ENCODE measurements at places on chromosomes 16 and 17.
A peak's percentile ranks its signal among the peaks of the same experiment; 100 is the strongest.

- DNase-seq = no peak
These were observed 81.4 kb upstream of the CRHR1 start for GRCh38 chr17:45702666-45703266.

DNA sequence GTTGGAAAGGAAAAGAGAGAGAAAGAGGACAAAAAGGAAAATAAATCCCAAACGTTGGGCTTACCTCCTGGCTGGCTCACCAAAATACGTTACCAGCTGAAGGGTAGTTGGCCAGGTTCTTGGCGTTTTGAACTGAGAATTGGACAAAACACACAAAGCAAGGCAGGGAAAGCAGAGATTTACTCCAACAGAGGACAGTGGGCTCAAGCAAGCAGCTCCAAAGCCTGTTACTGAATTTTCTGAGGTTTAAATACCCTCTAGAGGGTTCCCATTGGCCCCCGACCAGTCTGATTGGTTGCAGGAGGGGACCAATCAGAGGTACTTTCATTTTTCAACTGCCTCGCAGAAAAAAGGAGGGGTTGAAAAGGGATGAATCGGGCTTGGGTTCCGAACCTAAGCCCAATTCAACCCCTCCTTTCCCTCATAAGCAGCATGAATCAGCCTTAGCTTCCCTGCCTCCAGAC lies 55.6 kb upstream of the ALOX12 start:
- DNase-seq = no peak

- DNase-seq = no peak
These were observed 222.9 kb upstream of the ASIC2 start for GRCh38 chr17:33515974-33516373.

- no peak for DNase-seq
These were observed 32.6 kb upstream of the CORO6 start for GRCh38 chr17:29655323-29655722.

DNA sequence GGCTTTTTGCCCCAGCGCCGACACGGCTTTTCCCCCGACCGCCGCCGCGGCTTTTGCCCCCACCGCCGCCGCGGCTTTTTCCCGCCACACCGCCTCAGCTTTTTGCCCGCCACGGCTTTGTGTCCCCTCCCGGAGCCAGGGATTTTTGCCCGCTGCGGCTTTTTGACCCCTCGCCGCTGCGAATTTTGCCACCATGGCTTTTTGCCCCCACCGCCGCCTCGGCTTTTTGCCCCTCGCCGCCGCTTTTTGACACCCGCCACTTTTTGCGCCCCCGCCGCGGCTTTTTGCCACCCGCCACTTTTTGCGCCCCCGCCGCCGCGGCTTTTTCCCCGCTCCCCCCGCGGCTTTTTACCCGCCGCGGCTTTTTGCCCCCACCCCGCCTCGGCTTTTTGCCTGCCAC lies 1342.5 kb downstream of the TP53TG3F start:
- no peak for DNase-seq

- no peak for DNase-seq
These were observed at the start of gene SOX15 for GRCh38 chr17:7589891-7590691. Gene SOX15, minus strand, starts transcription at chr17:7590094. Its CDS starts 418 bp downstream, at chr17:7589676.

DNA sequence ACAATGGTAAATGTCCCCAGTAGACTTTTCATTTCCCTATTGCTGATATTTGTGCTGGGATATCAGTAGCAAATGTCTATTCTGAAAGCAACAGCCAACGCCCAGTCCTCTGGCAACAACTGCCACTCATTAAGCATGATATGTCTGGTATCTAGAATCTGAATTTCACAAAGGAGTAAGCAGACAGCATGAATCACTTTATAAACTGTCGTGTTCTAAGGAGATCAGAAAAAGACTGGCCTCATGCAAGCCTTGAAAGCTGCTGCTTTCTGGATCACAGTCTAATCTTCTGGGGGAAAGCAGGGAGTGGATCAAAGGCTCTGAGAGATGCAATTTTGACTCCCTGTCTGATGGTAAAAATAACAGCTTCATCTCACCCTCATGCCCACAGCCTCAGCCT lies 153.1 kb upstream of the NOG start:
- no peak for DNase-seq

DNA sequence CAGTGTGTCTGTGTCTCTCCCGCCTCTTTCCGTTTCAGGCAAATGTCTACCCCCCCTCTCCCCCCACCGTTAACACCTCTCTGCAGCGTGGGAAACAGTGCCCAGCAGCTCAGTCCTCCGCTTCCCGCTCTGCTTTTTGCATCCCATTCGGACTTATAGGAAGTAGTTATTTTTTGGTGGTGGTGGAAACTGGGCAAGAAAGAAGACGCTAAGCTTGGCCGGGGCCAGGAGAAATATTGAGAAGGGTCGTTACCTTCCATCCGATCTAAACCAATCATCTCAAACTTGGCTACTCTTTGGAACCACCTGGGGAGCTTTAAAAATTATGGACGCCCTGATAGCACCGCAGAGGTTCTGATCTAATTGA lies 499 bp upstream of the HLF start:
- DNase-seq = no peak

DNA sequence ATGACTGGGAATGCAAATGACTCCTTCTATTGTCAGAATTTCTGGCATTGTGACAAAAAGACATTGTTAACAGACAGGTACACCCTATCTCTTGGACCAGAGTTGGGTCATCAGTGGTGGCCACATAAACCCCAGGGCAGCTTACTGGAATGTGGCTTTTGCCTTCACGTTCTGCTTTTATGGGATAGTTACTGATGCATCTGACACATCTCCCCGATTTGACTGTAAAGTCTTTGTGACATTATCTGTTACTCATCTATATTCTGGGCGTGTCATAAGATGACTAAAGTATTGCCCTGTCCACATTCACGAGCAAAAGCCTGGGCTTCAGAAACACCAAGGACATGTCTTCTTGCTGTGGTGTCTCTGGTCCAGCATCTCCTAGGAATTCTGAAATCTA lies 18.7 kb upstream of the AQP8 start:
- no peak for DNase-seq

GRCh38 chr16:89721546-89722391 lies 432 bp downstream of the ZNF276 start:
- DNase-seq = peak; percentile 77

DNA sequence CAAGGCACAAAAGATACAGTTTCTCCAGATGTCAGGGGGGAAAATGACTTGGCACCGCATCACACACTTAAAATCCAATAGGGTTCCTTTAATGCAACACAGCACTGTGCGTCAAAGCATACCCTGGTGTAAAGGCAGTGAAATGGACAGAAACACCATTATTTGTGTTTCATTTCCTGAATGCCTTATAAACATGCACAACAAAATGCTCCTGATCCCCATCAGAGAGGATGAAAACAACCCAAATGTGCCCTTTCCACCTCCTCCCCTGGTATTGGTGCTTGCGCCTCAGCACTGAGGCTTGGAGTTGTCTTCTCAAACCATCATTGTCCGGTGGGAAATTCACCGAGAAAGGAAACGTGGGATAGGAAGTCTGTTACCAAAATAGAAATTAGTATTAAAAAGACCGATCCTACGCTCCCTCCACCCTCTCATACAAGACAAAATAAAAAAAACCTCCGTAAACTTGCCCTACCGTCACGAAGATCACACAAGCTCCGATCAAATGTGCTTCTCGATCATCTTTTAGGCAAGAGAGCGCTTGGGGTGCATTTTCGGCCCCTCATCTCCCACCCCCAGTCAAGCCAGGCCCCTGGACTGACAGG lies 722 bp downstream of the CDC27 start:
- no peak for DNase-seq

DNA sequence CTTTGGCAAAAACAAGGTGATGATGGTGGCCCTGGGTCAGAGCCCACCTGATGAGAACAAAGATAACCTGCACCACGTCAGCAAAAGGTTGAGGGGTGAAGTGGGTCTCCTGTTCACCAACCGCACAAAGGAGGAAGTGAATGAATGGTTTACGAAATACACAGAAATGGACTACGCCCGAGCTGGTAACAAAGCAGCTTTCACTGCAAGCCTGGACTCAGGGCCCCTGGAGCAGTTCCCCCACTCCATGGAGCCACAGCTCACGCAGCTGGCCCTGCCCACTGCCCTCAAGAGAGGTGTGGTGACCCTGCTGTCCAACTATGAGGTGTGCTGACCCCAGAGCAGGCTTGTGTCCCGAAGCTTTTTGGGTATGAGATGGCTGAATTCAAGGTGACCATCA lies 29.7 kb upstream of the DLX4 start:
- no peak for DNase-seq

GRCh38 chr17:75783803-75784472 lies 668 bp upstream of the UNK start:
- DNase-seq = no peak

DNA sequence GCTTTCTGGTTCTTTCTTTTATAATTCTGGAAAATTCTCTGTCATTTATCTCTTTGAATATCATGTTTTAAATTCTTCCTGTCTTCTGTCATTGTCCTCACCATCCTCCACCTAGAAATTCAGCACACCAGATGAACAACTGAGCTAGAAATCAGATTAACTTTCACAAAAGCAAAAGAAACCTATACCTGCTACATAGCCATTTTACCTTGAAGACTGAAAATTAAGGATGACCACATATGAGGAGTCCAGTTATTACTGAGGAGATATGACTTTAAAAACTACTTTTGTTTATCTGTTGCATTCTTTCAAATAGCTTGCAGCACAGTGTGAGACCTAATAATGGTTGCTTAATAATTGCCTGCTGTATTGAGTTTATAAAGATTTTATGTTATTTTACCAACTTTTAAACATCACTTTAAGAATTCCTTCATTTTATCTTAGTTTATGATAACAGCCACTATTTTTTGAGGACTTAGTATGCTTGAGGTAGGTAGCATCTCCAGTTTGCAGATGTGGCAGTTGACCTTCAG lies 104.3 kb downstream of the BCAS3 start:
- DNase-seq = no peak

DNA sequence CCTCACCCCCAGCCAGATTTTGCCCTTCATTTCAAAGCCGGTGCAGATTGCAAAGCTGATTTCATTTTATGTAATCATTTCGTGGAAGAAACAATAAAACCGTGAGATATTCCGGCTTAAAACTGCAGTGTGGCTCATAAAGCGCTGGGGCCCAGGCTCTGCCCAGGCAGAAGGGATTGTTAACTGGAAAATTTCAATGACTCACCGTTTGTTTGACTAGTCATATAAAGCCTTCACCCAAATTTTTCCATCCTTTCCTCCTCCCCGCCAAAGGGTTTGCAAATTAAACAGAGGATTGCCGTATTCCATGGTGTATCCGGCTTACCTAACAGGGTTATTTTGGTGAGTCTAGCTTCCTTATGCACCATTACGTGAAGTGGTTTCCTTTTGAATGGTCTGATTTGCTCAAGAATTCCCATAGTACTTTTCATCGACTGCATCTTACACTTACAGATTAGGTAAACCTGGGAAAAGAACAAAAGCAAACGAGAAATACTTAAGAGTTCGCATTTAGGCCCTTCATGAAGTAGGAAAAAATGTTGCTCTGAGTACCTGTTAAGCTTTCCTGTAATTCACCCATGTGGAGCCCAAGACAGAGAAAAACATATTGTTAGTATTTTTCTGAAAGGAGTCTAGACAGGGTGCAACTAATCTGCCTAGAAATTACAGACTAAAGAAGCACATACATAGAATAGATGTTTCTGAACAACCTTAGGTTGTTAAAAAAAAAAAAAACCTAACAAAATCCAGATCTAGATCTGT lies 949 bp upstream of the GSPT1 start:
- no peak for DNase-seq

DNA sequence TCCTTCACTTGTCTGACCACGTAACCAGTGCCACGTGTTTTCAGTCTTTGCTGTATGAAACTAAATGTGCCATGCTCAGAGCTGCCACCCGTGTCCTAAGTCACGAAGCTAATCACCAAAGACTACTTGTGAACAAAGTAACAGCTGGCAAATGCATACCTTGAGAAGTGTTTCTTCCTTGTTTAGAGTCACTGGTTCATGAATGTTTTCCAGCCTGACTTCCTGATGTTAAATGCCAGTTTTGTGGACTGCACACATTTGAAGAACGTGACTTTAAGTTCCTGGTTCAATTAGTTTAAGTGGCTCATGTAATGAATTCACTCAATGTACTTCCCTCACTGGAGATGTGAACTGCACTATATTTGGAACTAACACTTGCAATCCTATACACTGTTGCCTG lies 19.9 kb upstream of the KPNB1 start:
- DNase-seq = no peak

DNA sequence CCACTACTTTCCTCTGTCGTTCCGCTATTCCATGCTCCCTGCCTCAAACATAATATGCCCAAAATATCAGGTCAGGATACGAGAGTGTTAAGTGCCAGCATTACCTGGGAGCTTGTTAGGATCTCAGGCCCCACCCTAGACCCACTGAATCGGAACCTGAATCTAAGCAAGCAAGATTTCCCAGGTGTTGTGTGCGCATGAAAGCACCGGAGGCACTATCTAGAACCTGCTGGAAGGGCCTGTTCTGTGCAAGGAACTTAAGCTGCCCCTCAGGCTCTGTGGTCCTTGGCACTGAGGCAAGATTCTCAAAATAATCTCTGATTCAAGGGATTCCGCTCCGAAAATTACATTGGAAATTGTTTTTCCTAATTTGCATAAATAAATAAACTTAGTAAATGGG lies 107.7 kb upstream of the NOL11 start:
- DNase-seq = no peak

GRCh38 chr17:40980596-40980995 lies 3.5 kb downstream of the KRT40 start:
- DNase-seq = no peak

DNA sequence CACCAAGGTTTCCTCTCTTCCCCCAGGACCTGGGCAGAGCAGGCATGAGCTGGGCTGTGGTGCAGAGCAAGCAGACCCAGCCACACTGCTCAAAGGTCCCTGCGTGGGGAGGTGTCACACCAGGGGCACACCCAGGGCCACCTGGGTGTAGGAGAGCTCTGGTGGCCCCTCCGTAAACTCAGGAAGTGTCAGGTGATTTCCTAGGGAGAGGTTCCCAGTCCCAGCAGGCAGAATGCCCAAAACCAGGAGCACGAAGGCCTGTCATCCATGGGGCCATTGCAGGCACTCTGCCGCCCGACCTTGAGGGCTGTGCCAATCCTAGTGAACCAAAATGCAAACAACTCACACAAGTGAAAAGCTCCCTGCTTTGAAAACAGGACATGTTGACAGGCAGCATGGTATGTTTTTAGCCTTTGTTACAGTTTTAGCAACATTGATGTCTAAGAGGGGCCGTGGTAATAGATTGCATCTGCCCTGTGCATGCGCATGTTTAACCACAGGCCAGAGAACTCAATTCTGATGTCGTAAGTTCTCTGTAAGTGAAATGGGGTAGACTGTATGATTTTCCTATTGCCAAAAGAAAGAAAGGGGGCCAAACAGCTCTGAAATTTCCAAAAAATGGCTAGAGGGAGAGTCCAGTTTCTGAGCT lies 21.3 kb downstream of the CIBAR2 start:
- no peak for DNase-seq

GRCh38 chr17:48604770-48605329 lies at the start of gene HOXB6:
Gene HOXB6, minus strand, starts transcription at chr17:48604986. Its CDS starts 6,836 bp downstream, at chr17:48598150.
- DNase-seq = no peak

- DNase-seq = no peak
These were observed 96.1 kb upstream of the XYLT1 start for GRCh38 chr16:17566656-17567450.
